CD4-positive, CD25-positive, alpha-beta regulatory T cell (primary cell): ENCODE measurements at places on chromosomes 12 and 14. TPM values are rescaled to one million over a fixed set of nuclear protein-coding genes. Genes with fewer than 3 reads are reported as not detected.

CD163L1 gene
- not detected for total RNA-seq

ZC2HC1C gene
- 0.99 TPM for total RNA-seq

P2RX7 gene
- total RNA-seq: 23.5 TPM

MYF6 gene
- not detected for total RNA-seq

C14orf180 gene
- total RNA-seq: not detected

TRHDE gene
- total RNA-seq: not detected

RD3L gene
- total RNA-seq: not detected

PZP gene
- total RNA-seq: not detected

CALCOCO1 gene
- 209 TPM for total RNA-seq

SLC17A8 gene
- not detected for total RNA-seq

CPNE6 gene
- total RNA-seq: not detected

ZNF26 gene
- 29.6 TPM for total RNA-seq
